ENCODE measurements at places on chromosomes 5 and 9. TPM values are rescaled to one million over a fixed set of nuclear protein-coding genes. Genes with fewer than 3 reads are reported as not detected.

- no peak for DNase-seq
Observed at GRCh38 chr9:82419696-82420486, 431.3 kb downstream of the SPATA31D1 start.

DNA sequence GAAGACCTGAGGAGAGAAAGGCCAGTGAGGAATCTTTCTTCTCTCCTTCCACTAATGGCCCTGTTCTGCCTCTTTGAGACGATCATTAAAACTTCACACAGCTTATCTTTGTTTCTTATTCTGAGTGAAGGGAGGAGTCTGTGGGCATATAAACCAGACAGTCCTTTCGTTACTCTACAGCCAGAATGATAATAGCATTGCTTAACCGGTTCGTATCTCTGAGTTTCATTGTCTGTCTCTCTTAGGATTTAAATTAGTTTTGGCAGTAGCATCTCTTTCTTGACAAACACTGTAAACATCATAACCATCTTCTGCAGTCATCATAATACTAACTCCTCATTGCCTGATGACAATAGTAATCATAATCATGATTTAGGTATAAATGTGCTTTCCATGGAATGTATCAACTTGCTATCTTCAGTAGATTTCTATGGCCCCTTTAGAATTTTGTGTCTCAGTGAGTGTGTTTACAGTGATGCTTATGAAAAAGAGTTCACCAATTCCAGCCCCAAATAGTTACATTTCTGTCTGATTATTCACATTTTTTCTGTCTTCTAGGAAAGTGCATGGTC, 618.8 kb upstream of the KLF4 start:
- DNase-seq, result no peak

DNA sequence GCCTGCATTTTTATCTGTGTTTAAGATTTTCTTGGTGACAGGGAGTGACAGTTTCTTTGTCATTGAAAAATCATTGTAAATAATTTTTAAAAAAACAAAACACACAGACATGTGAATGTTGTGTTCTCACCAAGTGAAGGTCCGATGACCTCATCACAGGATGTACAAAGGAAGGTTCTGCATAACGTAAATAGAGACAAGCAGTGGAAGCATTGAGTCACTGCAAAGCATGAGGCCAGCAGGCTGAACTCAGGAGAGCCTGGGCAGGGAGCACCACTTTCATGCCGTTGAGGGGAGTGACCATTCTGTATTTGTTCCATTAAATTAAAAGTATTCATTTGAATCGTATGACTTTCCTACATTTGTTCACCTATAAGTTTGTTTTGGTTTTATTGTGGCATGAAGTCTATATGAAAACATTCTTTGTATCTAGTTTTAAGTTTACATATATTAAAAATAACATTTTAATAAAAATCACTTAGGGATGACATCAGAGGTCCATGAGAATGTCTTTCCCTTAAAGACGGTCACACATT, 70.4 kb upstream of the TLE1 start:
- DNase-seq, result peak; percentile 81

GRCh38 chr9:118003240-118003639, 299.0 kb downstream of the TLR4 start:
- no peak for DNase-seq

Gene EIF4E1B
- total RNA-seq, result not detected

DNA sequence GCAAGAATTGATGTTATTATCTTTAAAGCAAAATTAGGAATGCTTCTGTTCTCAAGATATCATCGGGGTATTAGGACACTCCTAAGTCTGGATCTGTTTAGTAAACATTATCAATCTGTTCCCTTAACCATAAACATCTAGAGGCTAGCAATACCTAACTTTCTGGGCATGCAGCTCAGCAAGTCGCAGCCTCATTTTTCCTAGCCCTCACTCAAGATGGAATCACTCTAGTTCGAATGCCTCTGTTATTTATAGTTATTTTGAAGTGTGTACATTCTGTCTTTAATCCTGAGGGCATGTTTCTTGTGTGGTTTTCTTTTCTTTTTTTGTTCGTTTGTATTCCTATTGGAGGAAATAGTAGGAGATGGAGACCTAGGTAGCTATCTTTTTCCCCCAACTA, 66.9 kb downstream of the FER start:
- DNase-seq, result no peak

GRCh38 chr5:65126542-65127069, 355.1 kb downstream of the ADAMTS6 start:
- no peak for DNase-seq

GRCh38 chr9:6449645-6450044, 36.6 kb downstream of the UHRF2 start:
- DNase-seq, result no peak

- peak; percentile 92 for DNase-seq
Observed at GRCh38 chr5:40446910-40447309, 232.8 kb upstream of the PTGER4 start.

DNA sequence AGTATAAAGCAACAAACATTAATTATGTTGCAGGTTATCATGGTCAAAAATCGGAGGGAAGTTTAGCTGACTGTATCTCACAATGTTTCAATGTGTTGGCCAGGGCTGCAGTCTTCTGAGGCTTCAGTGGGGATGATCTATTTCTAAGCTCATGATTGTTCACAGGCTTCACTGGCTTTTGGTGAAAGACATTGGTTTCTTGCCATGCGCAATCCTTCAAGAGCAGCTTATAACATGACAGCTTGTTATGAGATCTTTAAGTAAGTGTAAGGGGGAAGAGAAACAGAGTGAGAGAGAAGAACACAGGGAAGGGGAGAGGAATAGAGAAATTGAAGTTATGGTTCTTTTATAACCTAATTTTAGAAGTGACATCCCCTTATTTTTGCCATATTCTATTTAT, 385.9 kb upstream of the CHD1 start:
- DNase-seq, result no peak

GRCh38 chr5:175895686-175896102, 24.3 kb downstream of the CPLX2 start:
- DNase-seq, result peak; percentile 78

GRCh38 chr9:21674894-21675293, 127.5 kb upstream of the MTAP start:
- peak; percentile 71 for DNase-seq
